ENCODE measurements at places on chromosomes 2 and 18. TPM values are rescaled to one million over a fixed set of nuclear protein-coding genes. Genes with fewer than 3 reads are reported as not detected.

The C2orf74 gene
- total RNA-seq: 17.2 TPM

The ALPG gene
- not detected for total RNA-seq

The HOXD4 gene
- total RNA-seq: 1.0 TPM

The CTDP1 gene
- 27.3 TPM for total RNA-seq

The PTH2R gene
- total RNA-seq: 1.1 TPM

The DES gene
- 3,602 TPM for total RNA-seq

The BMP10 gene
- not detected for total RNA-seq

The GALNT14 gene
- 7.6 TPM for total RNA-seq

The STPG4 gene
- 0.20 TPM for total RNA-seq

The TMEM182 gene
- 4.9 TPM for total RNA-seq

The SH3YL1 gene
- total RNA-seq: 196 TPM

The MC5R gene
- not detected for total RNA-seq

The PLCL1 gene
- total RNA-seq: 4.4 TPM

The SERPINB5 gene
- 0.14 TPM for total RNA-seq

The UGT1A10 gene
- total RNA-seq: 47.5 TPM

The NAT8 gene
- 2.4 TPM for total RNA-seq

The CD8A gene
- total RNA-seq: 11.3 TPM

The TNFAIP6 gene
- 1.4 TPM for total RNA-seq

The MALL gene
- 43.7 TPM for total RNA-seq

The GRB14 gene
- total RNA-seq: 2.5 TPM
